ENCODE measurements at places on chromosomes 4 and X.

DNA sequence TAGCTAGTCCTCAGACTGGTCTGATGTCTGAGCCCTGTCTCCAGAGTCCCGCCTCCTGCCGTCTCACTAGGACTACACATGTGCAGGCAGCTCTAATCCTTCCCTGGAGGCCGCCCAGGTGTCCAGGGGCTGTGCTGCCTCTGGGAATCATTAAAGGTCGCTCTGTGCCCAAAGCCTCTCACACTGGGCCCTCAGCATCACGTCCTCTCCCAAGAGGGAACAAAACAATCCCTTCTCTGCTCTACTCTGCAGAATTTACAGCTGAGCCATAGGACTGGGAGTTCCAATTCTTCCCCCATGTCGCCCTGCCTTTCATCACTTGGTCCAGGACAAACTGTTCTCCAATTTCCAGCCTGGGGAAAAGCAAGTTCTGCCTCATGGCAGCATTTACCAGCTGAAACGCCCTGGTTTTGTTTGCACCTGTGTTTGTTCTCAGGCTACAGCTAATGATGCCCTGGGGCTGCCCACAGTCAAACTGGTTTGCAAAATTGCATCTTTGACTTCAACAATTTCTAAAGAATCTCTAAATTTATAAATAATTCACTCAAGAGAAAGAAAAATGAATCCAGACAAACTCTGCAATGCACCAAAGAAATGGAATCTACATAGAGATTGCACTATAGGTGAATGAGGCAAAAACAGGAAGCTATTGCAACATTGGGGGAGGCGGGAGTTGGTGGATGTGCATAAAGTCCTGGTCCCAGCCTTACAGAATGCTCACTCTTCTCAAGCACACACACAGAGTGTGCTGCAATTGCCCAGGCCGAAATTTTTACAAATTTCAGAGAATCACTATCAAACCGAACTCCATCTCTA is 7.2 kb upstream of the MRFAP1 start:
- no peak for DNase-seq

DNA sequence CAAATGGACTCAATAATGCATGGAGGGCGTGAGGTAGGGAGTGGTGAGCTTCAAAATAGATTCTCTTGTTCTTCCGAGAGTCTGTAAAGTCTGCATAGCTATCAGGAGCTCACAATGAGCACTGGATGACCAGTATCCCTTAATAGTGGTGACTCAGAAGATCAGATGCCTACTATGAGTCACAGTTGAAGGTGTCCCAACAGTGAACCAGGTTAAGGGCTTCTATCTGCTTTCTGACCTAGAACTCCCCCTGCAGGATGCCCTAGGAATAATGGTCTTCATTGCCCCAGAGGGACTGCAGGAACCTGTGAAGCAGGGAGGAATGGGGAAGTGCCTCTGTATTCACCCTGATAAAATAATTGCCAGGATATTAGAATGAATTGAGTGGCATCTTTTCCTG is 22.1 kb downstream of the DGKK start:
- no peak for DNase-seq

GRCh38 chr4:47349326-47349725 is 114.2 kb downstream of the COMMD8 start:
- no peak for DNase-seq

GRCh38 chrX:121179972-121180371 is 132.6 kb downstream of the GLUD2 start:
- DNase-seq = no peak

- no peak for DNase-seq
Measured at GRCh38 chr4:93749292-93749761, 79.2 kb upstream of the ATOH1 start.

- no peak for DNase-seq
Measured at GRCh38 chrX:133005042-133005441, 46.6 kb upstream of the HS6ST2 start.
